ENCODE measurements at places on chromosomes 3 and 15.

DNA sequence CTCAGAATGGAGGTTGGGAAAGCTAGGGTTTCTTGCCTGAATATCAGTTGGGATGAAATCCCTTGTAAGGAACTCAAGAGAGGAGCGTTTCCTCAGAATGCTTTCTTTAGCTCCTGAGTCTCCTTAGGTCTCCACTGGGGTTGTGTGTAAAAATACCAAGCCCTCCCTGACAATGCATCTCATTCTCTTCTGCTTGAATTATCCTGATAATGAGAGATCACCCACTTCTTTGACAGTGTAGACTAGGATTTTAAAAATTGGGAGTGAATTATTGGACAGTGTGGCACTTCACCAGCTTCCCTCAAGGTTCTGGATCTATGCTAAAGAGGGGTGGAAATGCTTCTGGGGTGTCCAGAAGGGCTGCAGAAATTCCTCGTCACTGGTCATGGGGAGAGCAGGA lies 41.8 kb upstream of the POLG start:
- DNase-seq, result no peak

- DNase-seq, result no peak
Observed at GRCh38 chr15:28060005-28060404, 39.1 kb downstream of the OCA2 start.

DNA sequence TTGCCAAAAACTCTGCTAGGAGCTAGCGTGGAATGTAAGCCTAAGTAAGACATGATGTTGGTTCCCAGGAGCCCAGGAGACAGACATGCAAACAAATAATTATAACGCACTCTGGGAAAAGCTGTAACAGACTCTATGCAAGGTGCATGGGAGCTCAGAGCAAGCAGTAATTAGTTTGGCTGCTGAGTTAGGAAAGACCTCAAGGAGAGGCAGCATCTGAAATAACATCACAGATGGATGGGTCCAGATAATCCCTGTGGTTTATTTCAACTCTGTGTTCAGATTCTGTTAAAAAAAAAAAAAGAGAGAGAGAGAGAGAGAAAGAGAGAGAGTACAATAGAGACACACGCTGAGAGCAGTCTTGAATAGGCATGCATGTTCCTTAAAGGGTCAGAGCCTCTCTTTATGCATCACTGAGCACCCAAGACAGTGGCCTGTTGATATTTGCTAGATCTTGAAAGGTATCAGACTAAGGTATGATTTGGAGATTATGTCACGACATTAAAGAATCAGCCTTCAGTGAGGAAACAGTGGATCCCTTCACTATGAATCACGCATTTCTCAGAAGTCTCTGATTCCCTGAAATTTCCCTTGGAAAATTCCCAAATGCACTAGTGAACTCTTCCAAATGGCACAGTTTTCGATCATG lies 124.4 kb upstream of the LIPC start:
- DNase-seq, result peak; percentile 75

DNA sequence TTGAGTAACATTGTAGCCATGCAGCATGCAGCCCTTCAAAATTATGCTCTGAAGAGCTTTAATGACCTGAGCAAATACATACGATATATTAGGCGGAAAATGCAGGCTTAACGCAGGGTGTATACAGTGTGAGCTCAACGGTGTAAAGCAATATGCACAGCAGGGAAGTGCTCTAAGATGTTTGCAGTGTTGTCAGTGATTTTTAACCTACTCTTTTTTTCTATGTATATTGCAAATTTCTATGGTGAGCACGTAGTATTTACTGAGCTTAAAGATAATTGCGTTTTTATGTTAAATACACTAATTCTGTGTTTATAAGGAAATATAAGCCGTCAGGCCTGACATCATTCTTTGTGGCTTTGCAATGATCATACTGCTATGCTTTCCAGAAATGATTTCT lies 42.1 kb downstream of the DGKG start:
- DNase-seq, result no peak

GRCh38 chr3:25901796-25902195 lies 111.9 kb downstream of the OXSM start:
- DNase-seq, result no peak

GRCh38 chr15:71187526-71187925 lies 72.3 kb downstream of the THSD4 start:
- no peak for DNase-seq

DNA sequence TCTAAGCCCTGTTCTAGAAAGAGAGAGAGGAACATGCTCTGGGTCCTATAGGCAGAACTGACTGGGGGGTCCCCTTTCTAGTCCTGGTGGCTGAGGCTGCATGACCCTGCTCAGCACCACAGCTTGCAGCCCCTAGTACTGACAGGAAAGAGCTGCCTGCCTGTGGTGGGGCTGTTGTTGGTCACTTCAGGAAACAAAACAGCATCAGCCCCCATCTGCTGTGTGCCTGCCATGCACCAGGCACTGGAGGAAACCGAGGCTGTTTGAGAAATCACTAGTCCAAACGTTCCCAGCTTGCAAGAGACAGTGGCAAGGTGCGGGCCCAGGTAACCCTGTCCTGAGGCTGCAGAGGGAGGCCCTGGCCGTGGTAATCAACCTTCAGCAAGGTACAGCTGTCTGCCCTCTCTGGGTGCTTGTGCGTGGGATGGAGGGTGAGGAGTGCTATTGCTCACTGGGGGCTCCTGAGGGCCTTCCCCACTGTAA lies 90.6 kb downstream of the IQSEC1 start:
- DNase-seq, result no peak

- DNase-seq, result no peak
Observed at GRCh38 chr3:129315223-129315997, 36.7 kb downstream of the HMCES start.

DNA sequence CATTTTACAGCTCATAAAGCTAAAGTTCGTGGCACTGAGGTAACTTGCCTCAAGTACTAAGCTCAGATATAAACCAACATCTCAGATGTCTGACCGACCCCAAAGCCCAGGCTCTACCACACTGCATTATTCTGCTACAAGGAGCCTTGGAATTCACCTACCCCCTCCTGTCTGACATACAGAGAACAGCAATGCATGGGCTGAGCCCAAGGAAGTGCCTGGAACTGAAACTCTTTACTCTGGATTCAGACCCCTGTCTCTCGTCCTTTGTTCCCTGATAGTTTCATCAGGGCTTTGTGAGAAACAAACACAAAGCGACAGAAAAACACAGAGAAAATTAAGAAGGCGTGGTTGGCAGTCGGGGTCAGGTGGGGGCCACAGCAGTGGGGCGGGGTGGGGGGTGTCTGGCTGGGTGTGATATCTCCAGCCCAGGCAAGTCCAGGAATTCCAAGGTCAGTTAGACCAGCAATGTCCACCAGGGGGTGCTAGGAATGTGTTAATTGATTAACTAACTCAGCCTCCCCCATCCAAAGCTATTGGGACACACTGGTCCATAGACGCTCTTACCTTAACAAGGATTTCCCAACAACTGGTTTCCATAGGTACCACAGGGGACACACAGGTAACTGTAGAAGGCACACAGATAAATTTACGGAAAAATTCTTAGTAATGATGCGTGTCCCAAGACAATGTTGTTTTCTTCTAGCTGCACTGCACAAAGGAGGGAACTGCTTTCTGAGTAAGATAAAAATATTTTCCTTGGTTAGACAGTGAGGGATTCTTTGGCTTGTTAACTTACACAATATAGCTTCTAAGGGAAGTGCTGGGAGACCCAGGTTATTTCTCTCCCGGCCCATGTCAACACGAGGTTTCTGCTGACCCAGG lies 18.8 kb upstream of the SSUH2 start:
- DNase-seq, result peak; percentile 74

GRCh38 chr15:29242456-29243242 lies 27.0 kb downstream of the NSMCE3 start:
- no peak for DNase-seq

DNA sequence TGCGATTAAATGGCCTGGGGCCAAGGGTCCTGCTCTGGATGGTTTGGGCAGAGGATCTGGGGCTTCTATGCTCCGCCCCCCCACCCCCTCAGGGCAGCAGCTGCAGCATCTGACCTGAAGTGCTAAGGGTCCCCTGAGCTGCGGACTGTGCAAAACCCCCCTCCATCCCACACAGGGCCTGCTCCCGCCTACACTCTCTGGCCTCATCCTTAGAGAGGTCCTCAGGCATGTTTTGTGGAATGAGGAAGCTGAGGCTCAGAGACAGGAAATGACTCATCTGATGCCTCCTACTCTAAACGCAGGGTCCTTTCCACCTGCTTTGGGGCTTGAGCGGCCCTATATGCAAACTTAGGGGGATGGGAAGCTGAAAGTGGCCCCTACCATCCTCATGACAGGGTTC lies 59.5 kb upstream of the CTSH start:
- peak; percentile 76 for DNase-seq

- no peak for DNase-seq
Observed at GRCh38 chr15:62109437-62109836, 42.7 kb downstream of the C2CD4A start.

Measured in fibroblast of skin of right quadriceps (primary cell).